ENCODE measurements at places on chromosomes 7 and 10.

DNA sequence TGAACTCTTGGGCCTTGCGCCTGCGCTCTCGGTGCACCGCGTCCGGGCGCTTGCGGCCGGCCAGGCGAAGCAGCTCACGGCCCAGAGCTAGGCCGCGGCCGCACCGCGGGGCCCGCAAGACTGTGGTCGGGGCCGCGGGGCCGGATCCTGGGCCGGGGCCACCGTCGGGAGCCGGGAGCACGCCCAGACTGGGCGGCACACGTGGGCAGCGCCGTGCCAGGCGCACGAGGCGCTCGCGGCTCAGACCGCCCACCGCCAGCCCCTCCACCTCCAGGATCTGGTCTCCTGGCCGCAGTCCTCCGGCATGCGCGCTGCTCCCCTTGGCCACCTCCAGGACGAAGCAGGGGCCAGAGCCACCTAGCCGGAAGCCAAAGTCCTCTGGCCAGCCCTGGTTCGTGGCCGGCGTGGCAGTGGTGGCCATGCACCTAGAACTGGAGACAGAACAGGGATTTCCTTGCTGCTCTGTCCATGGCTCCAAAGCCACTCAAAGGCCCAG is at the start of gene GRID2IP:
Gene GRID2IP, minus strand, starts transcription at position 446 of the 496 bp plus-strand sequence. Its CDS starts 25 bp downstream, at position 421.
- no peak for DNase-seq

- DNase-seq, result no peak
Measured at GRCh38 chr7:101363196-101363733, 590 bp downstream of the COL26A1 start.

- DNase-seq, result no peak
Measured at GRCh38 chr7:70952311-70952710, 179.6 kb upstream of the GALNT17 start.

GRCh38 chr10:49741108-49741995 is 20.8 kb downstream of the OGDHL start:
- no peak for DNase-seq

GRCh38 chr7:101557421-101557820 is 71.7 kb downstream of the MYL10 start:
- no peak for DNase-seq

DNA sequence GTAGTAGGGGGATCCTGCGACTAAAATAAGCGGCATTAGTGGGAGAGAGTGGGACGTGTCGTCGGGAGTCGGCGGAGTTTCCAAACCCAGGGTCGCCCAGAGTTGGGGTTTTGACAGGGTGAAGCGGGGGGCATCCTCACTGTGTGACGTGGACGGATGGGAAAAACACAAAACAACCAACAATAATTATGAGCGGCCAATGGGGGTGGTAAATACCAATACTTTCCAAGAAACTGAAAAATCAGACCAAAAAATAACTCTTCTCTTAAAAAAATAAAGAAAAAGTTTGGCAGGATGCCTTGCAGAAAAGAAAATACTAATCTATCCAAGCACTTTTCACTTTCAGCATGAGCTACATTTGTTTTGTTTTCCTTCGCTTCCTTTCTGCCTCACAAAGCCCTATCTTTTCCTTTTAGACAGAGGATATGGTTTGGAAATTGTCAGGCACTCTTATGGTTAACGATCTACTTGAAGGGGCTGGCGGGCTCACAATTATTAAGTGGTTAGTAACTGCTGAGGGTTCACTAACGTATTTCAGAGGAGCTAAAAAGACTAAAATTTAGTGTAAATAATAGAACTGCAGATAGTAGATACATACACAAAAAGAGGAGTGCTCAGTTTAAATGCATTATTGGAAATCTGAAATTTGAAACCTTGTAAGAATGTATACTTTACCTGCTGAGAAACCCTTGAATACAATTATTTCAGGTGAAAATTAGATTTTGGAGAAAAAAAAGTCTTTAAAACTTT is 802 bp upstream of the CDK6 start:
- no peak for DNase-seq

- no peak for DNase-seq
Measured at GRCh38 chr10:76309741-76310587, 878.5 kb downstream of the LRMDA start.

DNA sequence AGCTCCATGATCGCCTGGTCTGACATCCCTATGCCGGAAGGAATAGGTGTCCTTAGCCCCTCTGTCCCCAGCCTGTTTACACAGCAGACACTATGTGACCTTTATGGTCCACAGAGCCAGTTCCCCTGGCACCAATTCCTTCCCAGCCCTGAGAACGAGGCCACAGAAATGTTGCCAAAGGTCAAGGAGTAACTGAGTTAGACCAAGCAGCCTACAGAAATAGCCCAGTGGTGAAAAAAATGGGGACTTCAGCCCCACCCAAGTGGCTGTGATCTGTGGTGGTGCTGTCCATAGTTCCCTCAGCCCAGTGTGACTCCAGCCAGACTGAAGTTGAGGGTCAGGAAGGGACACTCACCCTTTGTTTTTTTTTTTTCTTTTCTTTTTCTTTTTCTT is 2.5 kb downstream of the PGAM2 start:
- DNase-seq, result no peak

DNA sequence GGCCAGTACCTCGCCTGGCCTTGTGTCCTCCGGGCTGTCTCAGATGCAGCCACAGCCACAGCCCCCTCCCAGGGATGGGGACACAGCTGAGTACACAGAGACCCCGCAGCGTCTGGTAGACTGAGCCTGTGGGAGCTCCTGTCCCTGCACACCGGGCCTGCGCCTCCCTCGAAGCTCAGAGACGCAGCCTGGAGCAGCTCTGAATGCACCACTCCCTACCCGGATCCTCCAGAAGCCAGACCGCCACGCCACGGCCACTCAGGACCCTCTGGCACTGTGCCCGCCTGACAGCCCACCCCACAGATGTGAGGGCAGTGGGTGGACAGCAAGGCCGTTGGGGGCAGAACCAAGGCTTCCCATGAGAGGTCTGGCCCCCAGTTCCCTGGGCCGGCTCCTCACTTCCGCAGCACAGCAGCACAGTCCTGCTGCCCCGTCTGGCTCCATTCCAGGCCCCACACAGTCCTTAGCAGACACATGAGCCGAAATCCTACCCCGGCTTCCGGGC is 40.8 kb downstream of the PAPOLB start:
- DNase-seq, result no peak

DNA sequence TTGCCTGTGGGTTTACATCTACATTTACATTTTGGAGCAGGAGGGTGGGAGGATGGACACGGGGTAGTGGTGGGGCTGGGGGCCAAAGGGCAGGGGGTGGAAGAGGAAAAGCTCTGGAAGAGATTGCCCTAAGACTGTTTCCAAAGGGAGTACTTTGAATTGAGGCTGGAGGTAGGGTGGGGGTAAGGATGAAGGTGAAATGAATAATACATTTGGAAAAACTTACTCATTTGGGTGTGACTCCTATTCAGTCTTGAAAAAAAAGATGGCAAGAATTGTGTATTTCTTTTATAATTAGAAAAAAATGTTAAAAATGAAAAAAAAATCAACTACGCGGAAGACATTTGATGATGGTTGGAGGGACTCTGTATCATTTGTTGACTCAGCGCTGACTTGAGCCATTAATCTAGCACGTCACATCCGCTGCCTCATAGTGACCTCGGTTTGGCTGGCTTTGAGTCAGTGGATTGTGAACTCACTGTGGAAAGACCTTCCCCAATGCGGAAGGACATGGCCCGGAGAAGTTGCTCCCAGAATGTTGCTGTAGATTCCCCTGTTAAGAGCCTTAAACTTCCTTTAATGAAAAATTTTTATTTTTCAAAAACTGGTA is 2.8 kb downstream of the FAM180A start:
- DNase-seq, result no peak

GRCh38 chr7:153616711-153617325 is 435.4 kb upstream of the DPP6 start:
- DNase-seq, result no peak

- no peak for DNase-seq
Measured at GRCh38 chr7:44477938-44478337, 12.5 kb downstream of the NUDCD3 start.

GRCh38 chr7:27364344-27364758 is 121.7 kb downstream of the EVX1 start:
- DNase-seq, result peak; percentile 79

DNA sequence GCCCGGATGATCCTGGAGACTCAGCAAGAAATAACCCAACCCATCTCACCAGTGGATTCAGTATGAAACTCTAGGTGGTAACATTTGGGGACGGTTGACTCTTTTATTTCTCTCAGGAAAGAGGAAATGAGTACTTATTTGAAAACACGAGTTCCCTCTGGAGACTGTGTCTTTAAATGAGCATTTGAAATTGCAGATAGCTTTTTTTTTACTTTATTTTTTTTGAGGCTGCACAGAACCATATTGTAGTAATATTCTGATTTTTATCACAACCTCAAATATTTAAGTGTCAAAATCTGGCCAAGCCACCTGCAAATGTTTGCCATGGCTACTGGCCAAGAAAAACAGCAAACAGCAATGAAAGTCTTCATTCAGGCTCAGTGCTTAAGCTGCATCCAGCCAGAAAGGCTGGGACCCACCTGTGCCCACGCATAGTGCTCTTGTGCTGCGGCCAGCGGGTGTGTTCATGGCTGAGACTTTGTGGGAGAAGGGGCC is 160.8 kb downstream of the CREB5 start:
- DNase-seq, result peak; percentile 67

DNA sequence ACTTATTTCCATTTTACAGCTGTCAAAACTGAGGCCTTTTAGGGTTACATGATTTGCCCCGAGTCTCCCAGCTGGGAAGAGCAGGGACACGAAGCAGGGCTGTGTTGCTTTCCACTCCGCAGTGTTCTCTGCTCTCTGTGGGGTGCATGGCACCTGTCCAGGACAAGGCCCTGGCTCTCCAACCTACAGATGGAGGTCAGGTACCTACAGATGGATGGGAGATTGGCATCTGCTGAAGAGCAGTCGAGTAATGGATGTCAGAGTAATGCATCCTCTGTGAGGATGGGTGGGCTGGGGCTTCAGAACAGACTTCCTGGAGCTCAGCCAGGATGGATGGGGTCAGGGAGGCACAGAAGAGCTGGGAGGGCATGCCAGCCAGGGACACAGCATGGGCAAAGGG is 85.0 kb downstream of the EMX2 start:
- DNase-seq, result peak; percentile 15

- no peak for DNase-seq
Measured at GRCh38 chr7:27189997-27190748, 5.1 kb upstream of the HOXA11 start.

GRCh38 chr10:114767101-114767985 is 54.2 kb upstream of the FHIP2A start:
- DNase-seq, result no peak

DNA sequence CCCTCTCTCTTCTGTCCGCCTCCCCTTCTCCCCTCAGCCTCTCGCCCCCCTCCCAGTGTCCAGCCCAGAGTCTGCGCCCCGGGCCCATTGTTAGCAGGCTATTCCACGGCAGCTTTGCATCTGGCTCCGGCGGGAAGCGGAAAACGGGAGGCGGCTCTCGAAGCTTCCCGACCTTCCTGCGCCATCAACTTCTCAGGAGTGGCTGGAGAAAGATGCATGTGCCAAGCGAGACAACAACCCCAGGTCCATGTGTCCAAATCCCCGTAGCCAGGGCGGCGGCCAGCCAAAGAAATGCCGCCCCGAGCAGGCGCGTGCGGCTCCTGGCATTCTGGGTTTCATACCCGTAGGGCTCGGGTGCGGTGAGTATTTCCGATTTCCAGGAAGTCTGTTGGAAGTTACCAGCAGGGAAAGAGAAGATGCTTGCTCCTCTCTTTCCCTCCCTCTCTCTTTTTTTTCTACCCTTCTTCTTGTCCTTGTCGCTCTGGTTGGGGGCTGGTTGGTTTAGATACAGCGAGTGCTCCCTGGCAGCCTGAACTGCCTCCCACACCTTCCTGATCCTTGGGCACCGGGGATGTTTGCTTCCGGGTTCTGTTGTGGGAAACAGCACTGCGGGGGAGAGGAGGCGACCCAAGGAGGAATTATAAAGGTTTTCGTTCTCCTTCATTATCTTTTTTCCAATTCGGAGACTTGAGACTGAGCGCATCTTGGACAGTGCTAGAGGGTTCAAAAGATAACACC is 1.2 kb upstream of the HOXA2 start:
- DNase-seq, result no peak

- peak; percentile 28 for DNase-seq
Measured at GRCh38 chr7:132149436-132150304, 426.6 kb downstream of the PLXNA4 start.

DNA sequence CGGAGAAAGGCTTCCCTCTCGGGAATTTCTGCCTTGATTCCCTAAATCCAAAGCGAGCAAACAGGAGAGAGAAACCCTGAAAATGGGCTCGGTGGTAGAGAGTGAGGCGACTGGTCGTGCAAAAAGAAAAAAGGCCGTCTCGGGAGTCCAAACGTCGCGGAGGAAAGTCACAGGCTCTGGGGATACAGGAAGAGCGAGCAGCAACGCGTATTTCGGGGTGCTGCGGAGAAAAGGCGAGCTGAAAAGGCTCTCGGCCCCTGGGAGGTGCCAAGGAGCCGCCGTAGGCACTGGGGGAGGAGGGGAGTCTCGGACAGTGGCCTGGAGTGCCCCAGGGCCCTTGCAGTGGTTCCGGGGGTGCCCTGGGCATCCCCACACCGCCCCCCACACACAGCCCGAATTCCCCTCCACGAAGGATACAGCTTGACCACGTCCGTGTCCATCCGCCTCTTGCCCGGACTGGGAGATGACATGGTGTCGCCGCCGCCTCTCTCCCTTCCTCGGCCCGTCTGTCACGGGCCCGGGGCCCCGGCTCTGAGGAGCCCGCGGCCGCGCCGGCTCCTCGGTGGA is 591 bp downstream of the UBE2H start:
- DNase-seq, result no peak

- no peak for DNase-seq
Measured at GRCh38 chr10:80945264-80945880, 407.7 kb downstream of the SH2D4B start.

GRCh38 chr7:95454438-95455045 is 19.7 kb upstream of the PON2 start:
- no peak for DNase-seq

- DNase-seq, result no peak
Measured at GRCh38 chr10:18254086-18254485, 113.9 kb downstream of the CACNB2 start.

DNA sequence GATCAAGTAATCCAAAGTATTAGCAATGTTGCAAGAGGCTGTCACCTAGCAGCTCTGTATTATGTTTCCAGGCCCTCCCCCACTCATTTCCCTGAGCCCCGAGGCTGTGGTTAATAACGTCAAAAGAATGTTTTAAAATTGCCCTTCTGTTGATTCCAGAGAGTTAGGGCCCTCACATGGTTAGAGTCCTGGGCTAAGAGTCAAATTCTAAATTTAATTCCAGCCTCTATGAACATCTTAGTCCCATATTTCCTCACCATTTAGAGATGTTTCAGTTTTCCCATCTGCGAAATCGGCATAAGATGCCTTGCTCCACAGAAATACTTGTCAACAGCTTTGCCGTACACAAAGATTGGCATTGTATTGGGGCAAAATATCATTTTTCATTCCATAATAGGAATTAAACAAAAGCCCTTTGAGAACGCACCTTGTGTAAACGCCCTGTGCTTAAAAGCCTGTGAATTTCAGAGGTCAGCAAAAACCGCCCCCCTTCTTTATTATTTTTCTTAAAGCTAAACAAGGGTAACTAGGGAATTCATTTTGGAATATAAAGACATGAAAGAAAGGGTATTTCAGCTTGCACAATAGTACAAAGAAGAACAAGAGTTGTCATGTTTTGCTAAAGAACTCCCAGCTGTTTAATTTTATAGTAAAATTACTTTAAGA is 135.8 kb downstream of the ARID5B start:
- DNase-seq, result no peak

All from NCI-H1694 treated with DMSO at 0.1 percent for 48 hours (cell line).